ENCODE measurements at places on chromosomes 7 and 10.

DNA sequence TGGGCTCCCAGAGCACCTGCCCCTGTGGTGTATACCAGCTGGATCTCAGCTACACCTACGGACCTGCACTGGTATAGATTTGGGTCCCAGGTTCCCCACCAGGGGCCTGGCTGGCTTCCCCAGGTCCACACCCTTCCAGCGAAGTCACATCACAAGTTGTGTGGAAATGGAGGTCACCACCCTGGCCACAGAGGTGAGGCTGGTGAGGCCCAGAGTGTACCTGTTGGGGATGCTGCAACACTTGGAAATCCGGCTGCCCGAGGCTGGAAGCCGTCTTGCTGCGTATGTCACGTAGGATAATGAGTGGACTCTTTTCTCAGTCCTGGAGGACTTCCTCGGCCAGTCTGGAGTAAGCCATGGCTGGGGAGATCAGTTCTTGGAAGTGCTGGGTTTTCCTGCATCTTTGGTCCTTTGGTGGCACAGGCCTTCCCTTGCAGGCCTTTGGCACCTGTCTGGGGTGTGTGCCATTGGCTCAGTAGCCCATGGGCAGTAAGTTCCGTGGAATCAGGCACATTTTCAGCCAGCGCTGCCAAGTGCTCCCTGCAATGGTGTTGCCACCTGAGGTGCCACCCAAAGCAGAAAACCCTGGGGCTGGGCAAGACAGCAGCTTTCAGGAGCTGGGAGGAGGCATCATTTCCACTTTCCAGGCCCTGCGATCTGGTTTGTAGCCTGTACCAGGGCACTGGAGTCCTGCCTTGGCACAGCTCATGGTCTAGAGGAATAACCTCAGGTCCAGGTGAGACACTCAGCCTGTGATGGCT lies 97.9 kb downstream of the LHPP start:
- DNase-seq = no peak

DNA sequence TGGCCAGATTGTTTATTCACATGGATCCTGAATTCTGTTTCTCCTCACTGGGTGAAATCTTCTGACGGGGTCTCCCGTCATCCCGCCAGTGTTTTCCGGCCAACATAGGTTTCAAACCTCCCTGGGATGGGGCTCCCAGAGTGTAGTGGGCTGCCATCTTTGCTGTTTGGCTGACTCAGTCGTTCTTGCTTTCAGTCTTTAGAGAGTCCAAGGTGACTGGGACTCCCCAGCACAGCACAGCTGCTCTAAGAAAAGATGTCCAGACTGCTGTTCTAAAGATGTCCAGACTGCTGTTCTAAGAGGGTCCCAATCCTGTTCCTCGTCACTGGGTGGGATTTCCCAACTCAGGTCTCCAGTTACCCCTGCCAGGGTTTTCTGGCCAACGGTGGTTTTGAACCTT lies 801.9 kb upstream of the IGFBP3 start:
- no peak for DNase-seq

GRCh38 chr7:111292026-111292470 lies 201.1 kb downstream of the LRRN3 start:
- DNase-seq = no peak

DNA sequence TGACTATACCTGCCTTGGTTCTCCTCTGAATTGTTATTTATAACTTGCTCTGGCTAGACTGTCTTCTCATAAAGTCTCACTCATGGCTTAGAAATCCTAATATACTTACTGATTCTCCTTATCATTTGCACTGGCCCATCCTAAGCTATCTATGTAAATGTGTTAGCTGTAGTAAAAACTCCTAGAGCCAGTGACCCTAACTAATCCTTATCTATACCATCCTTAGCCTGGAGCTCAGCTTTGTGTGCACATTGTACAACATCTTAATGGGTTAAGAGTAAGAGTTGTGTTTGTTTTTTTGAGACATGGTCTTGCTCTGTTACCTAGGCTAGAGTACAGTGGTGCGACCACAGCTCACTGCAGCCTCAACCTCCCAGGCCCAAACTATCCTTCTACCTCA lies 40.8 kb downstream of the LAMB4 start:
- no peak for DNase-seq

DNA sequence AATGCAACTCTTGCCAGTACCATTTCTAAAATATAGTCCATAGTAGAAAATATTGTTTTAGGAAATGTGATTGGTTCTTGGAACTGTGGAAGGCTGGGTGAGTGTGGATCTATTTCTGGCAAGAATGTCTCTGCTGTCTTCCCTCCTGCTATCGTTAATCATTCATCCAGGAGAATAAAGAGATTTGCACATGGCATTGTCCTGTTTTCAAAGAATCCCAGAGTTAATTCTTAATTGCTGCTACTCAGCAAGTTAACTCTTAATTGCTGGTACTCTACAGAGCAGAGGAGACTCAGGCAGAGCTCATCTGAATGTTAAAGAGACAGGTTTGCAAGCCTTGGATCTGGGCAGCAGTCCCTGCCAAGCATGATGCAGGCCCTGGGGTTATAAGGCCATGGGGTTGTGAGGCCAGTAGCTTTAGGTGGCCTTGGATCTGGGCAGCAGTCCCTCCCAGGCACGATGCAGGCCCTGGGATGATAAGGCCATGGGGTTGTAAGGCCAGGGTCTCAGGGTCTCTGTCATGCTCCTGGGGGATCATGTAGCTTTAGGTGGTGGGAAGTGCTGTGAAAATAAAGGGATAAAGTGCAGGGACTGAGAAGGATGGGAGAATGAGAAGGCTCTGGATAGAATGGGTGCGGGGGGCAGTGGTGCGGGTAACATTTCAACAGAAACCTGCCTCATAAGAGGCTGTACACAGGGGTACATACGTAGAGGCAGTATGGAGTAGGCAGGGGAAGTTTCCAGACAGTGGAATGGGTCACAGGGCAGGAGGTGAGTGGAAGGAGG lies 162.3 kb downstream of the SVIL start:
- no peak for DNase-seq

DNA sequence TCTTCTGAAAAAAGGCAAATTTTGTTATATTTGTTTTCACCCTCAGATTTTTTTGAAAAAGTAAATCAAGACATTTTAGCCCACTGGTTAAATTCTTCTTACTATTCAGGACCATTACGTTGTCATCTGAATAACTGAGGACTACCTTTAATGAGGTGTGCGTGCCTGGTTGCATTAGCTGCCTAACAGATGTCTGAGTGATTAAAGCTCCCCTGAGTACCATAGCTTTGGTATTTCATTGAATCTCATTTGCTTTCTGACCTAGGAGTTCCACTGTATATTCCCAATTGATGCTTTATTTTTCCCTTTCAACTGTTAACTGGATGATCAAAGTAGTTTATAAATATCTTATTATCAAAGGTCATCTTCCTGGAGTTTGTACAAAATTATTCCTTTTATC lies 410.0 kb upstream of the SEMA3D start:
- DNase-seq = no peak

GRCh38 chr7:50628434-50629084 lies 63.4 kb upstream of the DDC start:
- DNase-seq = no peak

- no peak for DNase-seq
These were observed 546.4 kb downstream of the TNS3 start for GRCh38 chr7:47035522-47035921.

- DNase-seq = no peak
These were observed 87.9 kb downstream of the RNF216 start for GRCh38 chr7:5693529-5693928.

DNA sequence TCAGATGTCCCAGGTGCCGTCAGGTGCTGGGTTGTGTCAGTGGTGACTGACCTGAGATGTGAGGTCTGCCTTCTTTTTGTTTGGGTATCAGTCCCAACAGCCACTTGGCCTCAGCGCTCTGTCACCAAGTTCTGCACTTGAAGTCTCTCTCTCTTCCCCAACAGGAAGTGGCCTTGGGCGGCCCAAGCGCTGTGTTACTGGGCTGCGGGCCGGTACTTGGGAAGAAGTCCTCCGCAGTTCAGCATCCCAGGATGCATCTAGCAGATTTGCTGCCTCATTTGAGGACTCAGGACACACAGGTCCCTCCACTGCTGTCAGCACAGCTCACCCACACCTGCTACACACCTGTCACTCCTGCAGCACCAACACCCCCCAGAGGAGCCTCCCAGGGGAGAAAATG lies 40.1 kb downstream of the LYZL2 start:
- no peak for DNase-seq

- no peak for DNase-seq
These were observed 7.6 kb downstream of the CALD1 start for GRCh38 chr7:134787064-134787463.

- no peak for DNase-seq
These were observed 5.2 kb upstream of the OTUD1 start for GRCh38 chr10:23433701-23434100.

DNA sequence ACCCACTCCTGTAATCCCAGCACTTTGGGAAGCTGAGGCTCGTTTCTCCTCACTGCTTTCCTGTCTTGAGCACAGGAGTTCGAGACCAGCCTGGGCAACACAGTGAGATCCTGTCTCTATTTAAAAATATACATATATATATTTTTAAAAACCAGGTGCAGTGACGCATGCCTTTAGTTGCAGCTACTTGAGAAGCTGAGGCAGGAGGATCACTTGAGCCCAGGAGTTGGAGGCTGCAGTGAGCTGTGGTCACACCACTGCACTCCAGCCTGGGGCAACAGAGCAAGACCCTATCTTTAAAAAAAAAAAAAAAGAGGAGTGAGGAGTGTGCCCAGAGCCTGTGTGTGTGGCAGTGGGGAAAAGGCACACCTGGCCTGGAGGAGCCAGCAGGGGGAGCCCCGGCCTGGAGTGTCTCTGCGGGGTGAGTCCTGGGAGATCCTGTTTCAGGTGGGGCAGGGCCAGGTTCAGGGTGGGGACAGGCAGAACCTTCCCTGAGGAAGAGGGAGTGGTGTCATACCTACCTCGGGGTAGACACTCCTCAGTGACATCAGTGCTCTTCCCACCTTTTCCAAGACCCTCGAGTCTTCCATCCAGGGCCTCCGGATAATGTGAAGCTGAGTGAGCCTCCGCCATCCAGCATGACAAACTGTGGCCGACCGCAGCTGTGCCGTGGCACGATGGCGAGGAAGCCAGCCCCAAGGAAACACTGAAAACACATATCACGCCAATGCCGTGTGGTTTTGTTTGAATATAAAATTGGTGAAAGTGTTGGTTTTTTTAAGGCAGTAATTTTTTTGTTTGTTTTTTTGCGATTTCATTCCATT lies 9.0 kb upstream of the ARPC1B start:
- no peak for DNase-seq

GRCh38 chr7:45384499-45384898 lies 189.7 kb upstream of the ADCY1 start:
- no peak for DNase-seq

Measured in hippocampal formation (tissue), 2 donors.